B cell (primary cell): ENCODE measurements at places on chromosomes 2 and 18. TPM values are rescaled to one million over a fixed set of nuclear protein-coding genes. Genes with fewer than 3 reads are reported as not detected.

Gene ACVR2A
- polyA plus RNA-seq, result 0.91 and 1.8 TPM in 2 replicates

- peaks cover 6% of the 10 kb centered on the region for H3K4me1 ChIP-seq
- no peak for DNase-seq
- no peak overlapping the region for H3K27ac ChIP-seq
- no peak overlapping the region for H3K4me3 ChIP-seq
- no peaks in the 10 kb centered on the region for H3K36me3 ChIP-seq
- H3K27me3 ChIP-seq, result no peaks in the 10 kb centered on the region
Observed at GRCh38 chr2:195613922-195614321, 43.1 kb upstream of the SLC39A10 start.

- no peaks in the 10 kb centered on the region for H3K27me3 ChIP-seq
- H3K4me1 ChIP-seq, result no peaks in the 10 kb centered on the region
- no peaks in the 10 kb centered on the region for H3K36me3 ChIP-seq
- no peak overlapping the region for H3K4me3 ChIP-seq
Observed at GRCh38 chr2:5849562-5849961, 157.4 kb downstream of the SOX11 start.

Gene MROH2A
- not detected in 2 replicates for polyA plus RNA-seq

Gene RAB6D
- not detected in 2 replicates for polyA plus RNA-seq

Gene FER1L5
- polyA plus RNA-seq, result not detected in 2 replicates

GRCh38 chr2:10873790-10874437 lies 37.8 kb upstream of the KCNF1 start:
- no peaks in the 10 kb centered on the region for H3K27me3 ChIP-seq
- no peaks in the 10 kb centered on the region for H3K36me3 ChIP-seq
- no peak for DNase-seq
- H3K4me3 ChIP-seq, result no peak overlapping the region

DNA sequence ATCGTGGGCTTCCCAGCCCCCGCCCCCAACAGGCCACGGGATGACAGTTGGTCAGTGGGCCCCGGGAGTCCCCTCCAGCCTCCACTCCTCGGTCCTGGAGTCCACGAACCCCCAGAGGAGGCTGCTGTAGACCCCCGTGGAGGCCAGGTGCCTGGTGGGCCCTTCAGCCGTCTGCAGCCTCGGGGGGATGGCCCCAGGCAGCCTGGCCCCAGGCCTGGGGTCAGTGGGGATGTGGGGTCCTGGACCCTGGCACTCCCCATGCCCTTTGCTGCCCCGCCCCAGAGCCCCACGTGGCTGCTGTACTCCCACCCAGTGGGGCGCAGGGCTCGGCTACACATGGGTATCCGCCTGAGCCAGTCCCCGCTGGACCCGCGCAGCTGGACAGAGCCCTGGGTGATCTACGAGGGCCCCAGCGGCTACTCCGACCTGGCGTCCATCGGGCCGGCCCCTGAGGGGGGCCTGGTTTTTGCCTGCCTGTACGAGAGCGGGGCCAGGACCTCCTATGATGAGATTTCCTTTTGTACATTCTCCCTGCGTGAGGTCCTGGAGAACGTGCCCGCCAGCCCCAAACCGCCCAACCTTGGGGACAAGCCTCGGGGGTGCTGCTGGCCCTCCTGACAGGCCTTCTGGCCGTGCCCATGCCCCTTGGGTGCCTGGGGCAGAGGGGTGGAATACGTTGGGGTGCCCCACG lies 7.6 kb downstream of the NEU4 start:
- no peaks in the 10 kb centered on the region for H3K27me3 ChIP-seq
- H3K4me3 ChIP-seq, result no peak overlapping the region

GRCh38 chr2:44126106-44126797 lies 42.4 kb upstream of the PPM1B start:
- no peaks in the 10 kb centered on the region for H3K27me3 ChIP-seq
- no peak overlapping the region for H3K27ac ChIP-seq
- no peaks in the 10 kb centered on the region for H3K36me3 ChIP-seq

Gene PGAP1
- polyA plus RNA-seq, result 0.25 and 0.58 TPM in 2 replicates

- H3K4me3 ChIP-seq, result no peak overlapping the region
- no peaks in the 10 kb centered on the region for H3K36me3 ChIP-seq
- H3K27me3 ChIP-seq, result no peaks in the 10 kb centered on the region
- H3K4me1 ChIP-seq, result no peaks in the 10 kb centered on the region
- DNase-seq, result no peak
Observed at GRCh38 chr2:211900518-211900917, 638.1 kb downstream of the ERBB4 start.

Gene GKN1
- polyA plus RNA-seq, result not detected in 2 replicates

DNA sequence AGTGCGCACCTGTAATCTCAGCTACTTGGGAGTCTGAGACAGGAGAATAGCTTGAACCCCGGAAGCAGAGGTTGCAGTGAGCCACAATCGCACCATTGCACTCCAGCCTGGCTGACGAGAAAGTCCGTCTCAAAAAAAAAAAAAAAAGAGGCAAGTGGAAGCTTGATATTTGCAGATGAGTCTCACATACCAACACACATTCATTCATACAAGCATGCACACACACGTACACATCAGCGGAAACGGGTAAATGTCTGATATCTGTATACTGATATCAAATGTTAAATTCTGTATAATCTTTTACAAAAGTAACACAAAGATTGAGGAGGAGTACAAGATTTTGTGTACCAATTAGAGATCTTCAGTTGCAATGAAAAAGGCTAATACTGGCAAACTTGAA lies 47.8 kb upstream of the SPOPL start:
- H3K27me3 ChIP-seq, result no peaks in the 10 kb centered on the region
- H3K36me3 ChIP-seq, result no peaks in the 10 kb centered on the region
- H3K4me1 ChIP-seq, result no peaks in the 10 kb centered on the region
- H3K4me3 ChIP-seq, result no peak overlapping the region
- no peak overlapping the region for H3K27ac ChIP-seq
- no peak for DNase-seq

DNA sequence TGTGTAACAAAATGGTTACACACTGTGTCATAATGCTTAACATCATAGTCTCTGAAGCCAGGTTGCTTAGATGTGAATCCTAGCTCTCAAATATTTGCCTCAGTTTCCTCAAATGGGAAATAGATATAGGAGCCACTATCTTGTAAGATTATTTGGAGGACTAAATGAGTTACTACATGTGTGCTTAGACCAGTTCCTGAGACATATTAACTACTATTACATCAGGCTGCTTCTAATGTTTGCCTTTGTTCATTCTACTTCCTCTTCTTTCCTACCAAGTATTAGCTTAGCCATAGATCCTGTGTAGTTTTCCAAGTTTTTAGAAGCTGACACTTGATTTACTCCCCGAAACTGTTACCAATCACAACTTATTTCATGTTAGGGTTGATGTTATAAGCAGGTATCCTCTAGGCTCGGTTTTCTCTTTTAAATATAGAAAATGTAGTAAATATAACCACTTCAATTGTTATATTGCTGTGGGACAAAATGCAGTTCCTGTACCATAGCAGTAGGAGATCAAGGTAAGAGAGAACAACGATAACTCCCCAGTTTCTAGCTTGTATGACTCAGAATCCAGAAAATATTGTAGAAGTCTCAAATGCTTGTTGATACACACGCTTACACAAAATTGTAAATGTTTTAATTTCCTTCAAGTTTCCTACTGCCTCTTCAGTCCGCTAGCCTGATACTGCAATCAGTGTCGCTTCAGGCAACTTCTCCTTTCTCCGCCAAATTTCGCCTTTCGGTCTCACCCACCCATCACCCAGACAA lies 751 bp upstream of the DNAJC10 start:
- H3K27ac ChIP-seq, result peak overlapping the region; percentile 96
- no peaks in the 10 kb centered on the region for H3K27me3 ChIP-seq
- peaks cover 37% of the 10 kb centered on the region for H3K4me1 ChIP-seq
- no peak for DNase-seq
- peak overlapping the region; percentile 91 for H3K4me3 ChIP-seq
- H3K36me3 ChIP-seq, result no peaks in the 10 kb centered on the region

- H3K27me3 ChIP-seq, result no peaks in the 10 kb centered on the region
- no peaks in the 10 kb centered on the region for H3K4me1 ChIP-seq
Observed at GRCh38 chr18:72460210-72460680, 83.9 kb downstream of the CBLN2 start.

GRCh38 chr2:104502901-104503300 lies 351.0 kb upstream of the POU3F3 start:
- H3K36me3 ChIP-seq, result no peaks in the 10 kb centered on the region
- no peak for DNase-seq
- H3K4me3 ChIP-seq, result no peak overlapping the region
- no peaks in the 10 kb centered on the region for H3K27me3 ChIP-seq
- no peak overlapping the region for H3K27ac ChIP-seq

DNA sequence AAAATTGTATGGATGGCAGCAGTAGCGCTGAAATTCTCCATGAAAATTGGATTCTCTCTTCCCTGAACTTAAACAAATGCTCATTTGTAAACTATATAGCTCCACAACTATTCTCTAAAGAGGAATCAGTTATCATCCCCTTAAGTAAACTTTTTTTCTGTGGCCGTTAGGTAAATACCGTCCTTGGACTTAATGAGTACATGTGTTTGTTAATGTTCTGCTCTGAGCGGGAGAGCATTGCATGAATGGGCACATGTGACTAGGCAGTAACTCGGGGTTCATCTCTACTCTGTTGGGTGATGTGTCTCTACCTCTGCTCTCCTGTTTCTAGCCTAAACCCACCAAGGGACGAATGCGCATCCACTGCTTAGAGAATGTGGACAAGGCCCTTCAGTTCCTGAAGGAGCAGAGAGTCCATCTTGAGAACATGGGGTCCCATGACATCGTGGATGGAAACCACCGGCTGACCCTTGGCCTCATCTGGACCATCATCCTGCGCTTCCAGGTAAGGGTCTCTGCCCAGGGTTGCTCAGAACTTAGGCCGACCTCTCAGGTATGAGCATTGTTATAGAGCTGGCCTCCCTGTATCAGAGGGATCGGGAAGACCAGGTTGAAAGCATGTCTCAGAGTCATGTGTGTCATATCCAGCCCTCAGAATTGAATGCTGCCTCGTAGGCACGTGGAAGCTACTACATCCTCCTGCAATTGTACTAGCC lies 111.5 kb upstream of the EML6 start:
- H3K36me3 ChIP-seq, result peaks cover 25% of the 10 kb centered on the region
- H3K27ac ChIP-seq, result no peak overlapping the region
- DNase-seq, result no peak
- no peak overlapping the region for H3K4me3 ChIP-seq
- H3K4me1 ChIP-seq, result peaks cover 7% of the 10 kb centered on the region

Gene KCNJ3
- 0.01 TPM in 1 of 2 replicates, not detected in the other for polyA plus RNA-seq

DNA sequence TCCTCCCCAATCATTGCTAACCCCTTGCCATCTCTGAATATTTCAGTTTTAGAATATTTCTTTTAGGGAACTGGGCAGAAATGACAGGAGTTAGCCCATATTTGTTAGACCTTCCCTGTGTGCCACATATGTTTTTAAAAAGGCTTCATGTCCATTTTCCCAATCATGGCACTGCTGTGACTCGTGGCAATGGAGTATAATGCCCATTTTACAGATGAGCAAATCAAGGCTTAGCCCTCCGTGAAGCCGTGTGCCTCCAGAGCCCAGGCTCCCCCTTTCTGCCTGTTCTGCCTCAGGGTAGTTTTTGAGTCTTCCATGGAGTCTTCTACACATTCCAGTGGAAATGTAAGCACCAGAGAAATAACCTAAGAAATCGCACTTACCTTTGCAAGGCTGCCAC lies 130.1 kb downstream of the KCTD1 start:
- no peaks in the 10 kb centered on the region for H3K27me3 ChIP-seq
- DNase-seq, result no peak
- H3K27ac ChIP-seq, result no peak overlapping the region
- H3K4me3 ChIP-seq, result no peak overlapping the region
- H3K36me3 ChIP-seq, result no peaks in the 10 kb centered on the region

DNA sequence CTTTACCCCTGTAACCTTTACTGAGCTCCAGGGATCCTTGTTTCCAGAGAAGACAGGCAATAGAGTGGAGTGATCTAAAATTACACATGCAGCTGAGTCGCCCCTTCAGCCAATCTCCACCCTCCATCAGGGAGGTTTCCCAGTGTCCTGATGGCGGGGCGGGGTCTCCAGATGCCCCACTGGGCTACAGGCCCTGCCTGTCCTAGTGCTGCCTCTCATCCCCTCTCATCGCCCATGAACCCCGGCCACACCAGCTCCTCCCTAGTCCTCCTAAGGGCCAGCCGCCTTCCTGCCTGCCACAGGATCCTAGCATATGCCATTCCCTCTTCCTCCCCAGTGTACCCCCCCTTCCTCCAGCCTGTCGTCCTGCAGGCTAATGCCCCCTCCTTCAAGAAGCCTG lies 144.1 kb upstream of the GLI2 start:
- no peak overlapping the region for H3K27ac ChIP-seq
- no peak overlapping the region for H3K4me3 ChIP-seq
- H3K4me1 ChIP-seq, result no peaks in the 10 kb centered on the region
- no peaks in the 10 kb centered on the region for H3K36me3 ChIP-seq

Gene ARHGAP25
- 97.9 and 114 TPM in 2 replicates for polyA plus RNA-seq

- H3K36me3 ChIP-seq, result no peaks in the 10 kb centered on the region
- H3K4me1 ChIP-seq, result peaks cover 8% of the 10 kb centered on the region
- peak overlapping the region; percentile 71 for H3K4me3 ChIP-seq
- DNase-seq, result peak; percentile 90
- H3K27me3 ChIP-seq, result no peaks in the 10 kb centered on the region
- peak overlapping the region; percentile 68 for H3K27ac ChIP-seq
Observed at GRCh38 chr2:25215948-25216679, 47.7 kb upstream of the POMC start.

DNA sequence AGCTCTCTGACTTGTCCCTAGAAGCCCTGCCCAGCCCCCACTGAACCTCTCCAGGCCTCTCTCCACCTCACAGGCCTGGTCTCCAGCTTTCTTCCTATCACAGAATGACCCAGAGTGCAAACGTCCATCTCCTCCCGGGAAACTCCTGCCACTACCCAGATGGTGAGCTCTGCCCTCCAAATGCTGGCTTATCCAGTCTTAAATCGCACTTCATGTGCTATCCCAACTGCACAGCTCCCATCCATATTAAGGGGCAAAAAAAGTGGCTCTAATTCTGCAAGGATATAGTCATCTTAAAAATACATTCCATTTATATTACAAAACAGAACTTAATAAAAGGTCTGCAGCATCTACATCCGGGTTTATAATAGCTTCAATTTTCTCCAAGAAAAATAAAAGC lies 70.8 kb upstream of the CDC42EP3 start:
- no peak for DNase-seq
- H3K27me3 ChIP-seq, result no peaks in the 10 kb centered on the region
- H3K27ac ChIP-seq, result no peak overlapping the region

Gene FBXO48
- polyA plus RNA-seq, result 1.5 and 1.8 TPM in 2 replicates

DNA sequence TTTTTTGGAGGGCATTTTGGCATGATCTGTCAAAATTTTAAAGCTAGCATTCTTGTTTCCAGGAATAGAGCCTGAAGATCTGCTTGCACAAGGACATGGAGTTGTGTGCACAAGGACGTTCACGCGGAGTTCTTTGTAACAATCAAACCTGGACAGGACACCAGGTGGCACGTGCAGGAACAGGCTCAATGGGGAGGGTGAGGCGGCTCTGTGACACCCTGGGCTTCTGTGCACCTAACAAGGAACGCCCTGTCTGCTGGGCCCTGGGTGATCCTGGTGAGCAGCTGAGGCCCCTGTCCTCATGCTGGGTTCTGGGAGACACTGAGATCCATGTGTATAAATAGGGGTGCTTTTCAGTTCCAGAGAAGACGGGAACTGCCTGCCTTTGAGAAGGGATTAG lies 93.1 kb upstream of the PXDN start:
- H3K27me3 ChIP-seq, result no peaks in the 10 kb centered on the region
- H3K27ac ChIP-seq, result no peak overlapping the region
- no peak for DNase-seq
- H3K4me1 ChIP-seq, result no peaks in the 10 kb centered on the region
- no peaks in the 10 kb centered on the region for H3K36me3 ChIP-seq
- no peak overlapping the region for H3K4me3 ChIP-seq
